ACHN (cell line): ENCODE measurements at places on chromosomes 2 and 18.

GRCh38 chr2:168210216-168210894 is 37.0 kb downstream of the STK39 start:
- DNase-seq = peak; percentile 16

GRCh38 chr2:41400088-41400665 is 647.6 kb upstream of the PKDCC start:
- DNase-seq = peak; percentile 47

DNA sequence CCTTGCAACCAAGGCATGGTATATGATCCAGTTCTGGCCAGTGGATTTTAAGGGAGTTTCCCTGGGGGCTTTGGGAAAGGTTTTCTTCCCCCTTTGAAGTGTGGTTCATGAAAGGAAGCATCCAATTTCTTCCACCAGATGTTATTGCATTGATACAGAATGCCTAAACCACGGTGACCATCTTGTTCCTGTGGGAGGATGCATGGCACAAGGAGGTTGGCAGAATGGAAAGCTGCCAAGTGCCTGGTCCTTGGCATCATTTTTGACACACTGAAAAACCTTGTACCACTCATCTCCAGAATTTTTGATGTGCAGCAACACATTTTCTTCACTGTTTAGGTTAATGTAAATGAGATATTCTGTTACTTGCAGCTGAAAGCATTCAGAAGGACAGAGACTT is 55.2 kb upstream of the CXCR4 start:
- DNase-seq = no peak

DNA sequence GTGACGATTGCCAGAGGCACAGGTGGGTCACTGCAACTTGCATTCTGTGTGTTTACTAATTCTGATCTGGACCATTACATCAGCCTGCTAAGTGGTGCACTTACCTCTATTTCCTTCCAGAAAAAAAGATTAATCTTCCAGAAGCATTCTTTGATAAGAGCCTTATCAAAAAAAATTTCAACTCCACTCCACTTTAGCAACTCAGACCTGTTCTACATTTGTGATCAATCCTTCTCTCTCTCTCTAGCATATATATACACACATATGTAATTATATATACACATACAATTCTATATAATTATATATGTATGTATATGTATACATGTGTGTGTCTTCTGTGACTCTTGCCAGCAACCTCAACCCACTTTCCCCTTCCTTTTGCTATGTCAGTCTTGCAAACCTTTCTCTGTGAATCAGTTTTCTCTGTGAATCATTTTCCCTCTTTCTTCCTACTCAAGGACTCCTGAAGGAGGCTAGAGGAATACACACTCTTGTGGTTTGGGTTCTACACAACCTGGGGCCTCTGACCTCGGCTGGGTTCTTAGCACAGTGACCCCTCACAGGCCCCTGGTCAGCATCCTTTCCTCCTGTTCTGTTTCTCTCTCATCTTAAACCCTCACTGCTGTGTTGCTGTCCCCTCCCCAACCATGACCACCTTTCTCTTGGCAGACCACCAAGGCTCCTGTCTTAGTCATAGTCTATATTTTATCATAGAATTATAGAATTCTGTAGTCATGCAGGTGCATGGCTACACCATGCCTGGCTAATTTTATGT is 130.4 kb upstream of the PELI1 start:
- DNase-seq = peak; percentile 69

DNA sequence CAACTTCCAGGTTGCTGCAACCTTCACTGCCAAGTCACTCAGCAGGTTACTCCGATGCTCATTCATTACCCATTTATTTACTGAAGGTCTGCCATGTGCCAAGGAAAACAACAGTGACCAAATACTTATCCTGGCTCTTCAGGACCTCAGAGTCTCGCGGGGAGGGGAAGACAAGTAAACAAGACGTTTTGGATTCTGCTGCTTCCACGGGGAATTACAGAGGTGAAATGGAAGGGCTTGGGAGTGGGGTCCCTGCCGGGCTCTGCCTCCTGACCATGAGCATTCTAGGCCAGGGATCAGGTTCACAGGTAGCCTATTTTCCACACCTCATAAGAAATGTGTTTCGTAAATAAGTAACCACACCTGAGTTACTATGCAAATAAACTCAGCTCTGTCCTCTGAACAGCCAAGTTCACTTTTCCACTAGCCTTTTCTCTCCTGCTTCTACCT is 68.1 kb downstream of the CLHC1 start:
- no peak for DNase-seq

- no peak for DNase-seq
These were observed 88.4 kb upstream of the STK17B start for GRCh38 chr2:196259507-196260481.

- peak; percentile 15 for DNase-seq
These were observed 77.8 kb downstream of the RAPGEF4 start for GRCh38 chr2:172813314-172813888.

GRCh38 chr2:165801176-165801575 is 7.1 kb upstream of the GALNT3 start:
- DNase-seq = no peak
